Hindlimb muscle (tissue), 1 donor: ENCODE measurements at places on chromosomes 6 and 20. TPM values are rescaled to one million over a fixed set of nuclear protein-coding genes. Genes with fewer than 3 reads are reported as not detected.

DNA sequence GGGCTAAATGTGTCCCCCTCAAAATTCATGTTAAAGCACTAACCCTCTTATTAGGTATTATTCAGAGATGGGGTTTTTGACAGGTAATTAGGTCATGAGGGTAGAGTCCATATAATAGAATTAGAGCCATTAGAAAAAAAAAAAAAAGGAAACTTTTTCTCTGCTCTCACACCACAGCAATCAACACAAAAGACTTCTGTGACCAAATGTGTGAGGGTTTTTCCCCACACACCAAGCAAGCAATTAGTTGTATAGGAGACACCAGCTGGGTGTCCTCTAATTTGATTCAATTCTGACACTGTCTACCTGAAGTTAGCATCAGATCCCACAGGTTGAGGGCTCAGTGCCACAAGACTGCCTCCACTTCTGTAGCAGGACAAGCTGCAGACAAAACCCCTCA lies 64.6 kb upstream of the GMDS start:
- no peak for DNase-seq

DNA sequence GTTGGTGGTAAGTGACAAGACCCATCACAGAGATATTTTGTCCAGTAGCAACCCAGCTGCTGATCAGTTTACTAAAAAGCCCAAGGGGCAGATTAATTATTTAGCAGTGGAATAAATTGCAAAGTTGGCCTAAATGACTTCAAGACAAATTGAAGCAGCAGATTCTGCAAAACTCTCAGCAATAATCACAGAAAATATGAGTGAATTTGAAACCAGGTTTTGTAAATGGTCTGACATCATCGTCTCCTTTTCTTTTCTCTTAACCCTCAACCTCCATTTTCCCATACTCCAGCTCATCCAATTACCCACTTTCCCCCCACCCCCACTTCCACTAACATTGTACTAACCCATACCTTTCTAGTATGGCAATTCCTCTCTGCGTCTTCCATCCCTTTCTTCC lies 11.3 kb upstream of the PTPRK start:
- DNase-seq: no peak

The SNX14 gene
- polyA plus RNA-seq: 42.3 TPM

- no peak for DNase-seq
Observed at GRCh38 chr20:43372051-43372450, 85.6 kb upstream of the SRSF6 start.

GRCh38 chr20:16346956-16347355 lies 226.3 kb downstream of the KIF16B start:
- no peak for DNase-seq

GRCh38 chr6:44868335-44868668 lies 459.8 kb upstream of the RUNX2 start:
- DNase-seq: no peak

The OOEP gene
- polyA plus RNA-seq: 0.36 TPM

GRCh38 chr20:16368645-16369292 lies 204.5 kb downstream of the KIF16B start:
- no peak for DNase-seq

GRCh38 chr6:24445704-24446103 lies 43.0 kb downstream of the MRS2 start:
- no peak for DNase-seq

The CYB5R4 gene
- 11.9 TPM for polyA plus RNA-seq

- DNase-seq: no peak
Observed at GRCh38 chr6:154388803-154389202, 32.2 kb upstream of the IPCEF1 start.

GRCh38 chr6:170152124-170152926 lies 138.6 kb downstream of the DLL1 start:
- no peak for DNase-seq

GRCh38 chr6:71768356-71768755 lies 118.0 kb upstream of the RIMS1 start:
- no peak for DNase-seq

GRCh38 chr6:130760006-130760405 lies 67.2 kb upstream of the SMLR1 start:
- no peak for DNase-seq

GRCh38 chr6:119463081-119463626 lies 113.6 kb upstream of the MAN1A1 start:
- DNase-seq: no peak

GRCh38 chr6:139602577-139602976 lies 228.1 kb upstream of the CITED2 start:
- DNase-seq: no peak

DNA sequence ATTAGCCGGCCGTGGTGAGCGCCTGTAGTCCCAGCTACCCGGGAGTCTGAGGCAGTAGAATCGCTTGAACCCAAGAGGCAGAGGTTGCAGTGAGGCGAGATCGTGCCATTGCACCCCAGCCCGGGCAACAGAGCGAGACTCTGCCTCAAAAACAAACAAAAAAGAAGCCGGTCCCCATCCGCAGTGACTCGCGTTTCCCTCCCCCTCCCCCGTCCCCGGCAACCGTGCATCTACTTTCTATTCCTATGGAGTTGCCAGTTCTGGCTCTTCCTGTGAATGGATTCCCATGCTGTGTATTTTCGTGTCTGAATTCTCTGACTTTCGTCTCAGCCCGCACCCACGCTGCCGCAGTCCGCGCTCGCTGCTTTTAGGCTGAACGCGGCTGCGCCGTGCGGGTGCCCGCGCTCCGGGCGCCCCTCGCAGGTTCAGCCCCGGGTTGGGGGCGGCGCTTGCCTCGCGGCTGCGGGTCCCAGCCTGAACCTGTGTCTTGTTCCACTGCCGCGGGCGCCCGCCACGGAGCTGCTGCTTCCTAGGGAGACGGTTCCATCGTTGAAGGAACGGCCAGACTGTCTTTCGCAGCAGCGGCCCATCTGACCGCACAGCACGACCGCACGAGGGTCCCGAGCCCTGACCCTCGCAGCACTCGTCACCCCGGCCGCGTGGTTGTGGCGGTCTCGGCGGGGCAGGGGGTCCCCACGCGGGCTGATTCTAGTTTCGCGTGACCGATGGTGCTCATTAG lies 1.1 kb upstream of the MRGBP start:
- peak; percentile 59 for DNase-seq

GRCh38 chr6:51273228-51273961 lies 454.7 kb downstream of the TFAP2B start:
- peak; percentile 8 for DNase-seq

DNA sequence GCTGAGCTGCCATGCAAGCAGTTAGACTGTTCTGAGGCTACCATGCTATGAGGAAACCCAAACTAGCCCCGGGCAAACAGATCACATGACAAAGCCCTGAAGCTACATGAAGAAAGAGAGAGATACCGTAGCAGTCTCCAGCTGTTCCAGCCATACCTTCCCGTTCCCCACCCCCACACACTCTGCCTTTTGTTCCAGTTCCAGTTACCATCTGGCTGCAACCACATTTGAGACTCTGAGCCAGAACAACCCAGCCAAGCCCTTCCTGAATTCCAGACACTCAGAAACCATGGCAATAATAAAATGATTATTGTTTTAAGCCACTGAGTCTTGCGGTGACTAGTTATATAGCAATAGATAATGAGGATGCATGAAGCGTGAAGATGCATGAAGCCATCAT lies 28.3 kb downstream of the RIN2 start:
- DNase-seq: no peak

DNA sequence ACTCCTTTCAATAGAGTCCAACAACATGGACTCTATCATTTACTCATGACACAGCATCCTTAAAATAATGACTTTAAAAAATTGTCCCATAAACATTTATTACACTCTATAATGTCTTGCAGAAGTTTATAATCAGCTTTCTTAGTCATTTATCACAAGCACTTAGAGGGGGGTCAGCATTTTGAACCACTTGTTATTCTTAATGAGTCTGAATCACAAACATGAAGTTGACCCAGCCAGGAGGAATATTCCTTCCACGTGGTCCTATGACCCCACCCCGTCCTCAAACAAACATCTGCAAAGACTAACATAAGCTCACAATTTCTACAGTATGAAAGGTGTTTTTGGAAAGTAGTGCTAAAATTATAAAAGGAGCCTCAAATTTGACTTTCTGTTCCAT lies 91.1 kb downstream of the MTFR2 start:
- DNase-seq: no peak
